Skeletal muscle tissue (tissue), 5 donors: ENCODE measurements at places on chromosomes 6 and 20. TPM values are rescaled to one million over a fixed set of nuclear protein-coding genes. Genes with fewer than 3 reads are reported as not detected.

TMC2 gene
- total RNA-seq, result not detected

FLRT3 gene
- 9.4 TPM for total RNA-seq

REM1 gene
- total RNA-seq, result 4.7 TPM

SLC22A23 gene
- 2.6 TPM for total RNA-seq

AKAP7 gene
- 43.3 TPM for total RNA-seq

KCNQ2 gene
- total RNA-seq, result 1.6 TPM
